Umbilical cord (tissue), 2 donors: ENCODE measurements at places on chromosomes 13 and 19.

DNA sequence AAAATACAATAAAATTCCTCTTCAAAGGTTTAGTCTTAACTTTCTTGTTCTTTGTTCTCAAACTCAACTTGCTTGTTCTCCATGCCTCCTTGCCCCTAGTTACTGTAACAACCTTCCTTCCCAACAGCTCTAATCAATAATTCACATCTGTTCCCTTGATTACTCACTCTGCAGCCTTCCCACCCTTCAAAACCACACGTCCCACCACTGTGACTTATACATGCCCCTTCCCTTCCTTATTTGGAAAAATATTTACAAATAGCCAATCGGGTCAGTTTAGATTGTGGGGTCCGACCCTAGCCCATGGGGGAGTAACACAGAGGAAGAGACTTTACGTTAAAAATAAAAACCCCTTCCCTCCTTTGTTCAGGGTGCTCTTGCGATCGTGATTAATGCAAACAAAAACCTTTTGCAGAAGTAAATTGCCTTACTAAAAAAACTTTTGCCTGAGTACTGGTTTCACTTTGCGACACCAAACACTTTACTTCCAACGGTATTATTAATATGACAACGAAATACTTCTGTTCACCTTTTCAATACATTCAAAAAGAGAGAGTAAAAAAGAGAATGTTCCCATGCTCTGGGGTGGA is 512 bp upstream of the ZNF93 start:
- DNase-seq, result peak; percentile 66

DNA sequence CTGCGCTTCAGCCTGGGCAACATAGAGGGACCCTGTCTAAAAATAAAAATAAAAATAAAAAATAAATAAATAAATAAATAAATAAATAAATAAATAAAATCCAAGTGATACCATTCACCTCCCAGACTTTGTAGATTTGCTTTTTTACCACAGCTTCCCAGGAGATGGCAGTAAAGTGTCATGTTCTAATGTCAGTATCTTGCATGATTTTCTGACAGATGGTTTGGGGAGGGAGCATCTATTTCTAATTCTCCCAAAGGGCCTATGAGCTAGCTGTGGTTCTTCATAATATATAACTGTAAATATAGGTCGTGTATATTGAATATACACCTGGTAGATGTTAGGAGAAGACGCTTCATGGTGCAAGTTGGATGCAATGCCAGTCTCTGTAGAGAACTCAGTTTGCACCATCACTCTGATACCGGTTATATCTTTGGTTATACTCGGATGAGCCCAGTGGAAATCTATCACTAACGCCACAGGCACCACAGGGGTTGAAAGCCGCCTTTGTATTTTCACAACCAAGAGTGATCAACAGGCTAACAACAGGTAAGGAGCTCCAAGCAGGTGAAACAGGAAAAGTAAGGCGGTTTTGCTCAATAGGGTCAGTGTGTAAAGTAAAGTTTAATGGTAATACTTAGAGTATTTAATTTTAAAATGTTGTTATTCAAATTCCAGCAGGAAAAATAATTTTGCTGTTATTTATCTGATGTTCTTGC is 13.9 kb downstream of the APLP1 start:
- DNase-seq, result peak; percentile 87

DNA sequence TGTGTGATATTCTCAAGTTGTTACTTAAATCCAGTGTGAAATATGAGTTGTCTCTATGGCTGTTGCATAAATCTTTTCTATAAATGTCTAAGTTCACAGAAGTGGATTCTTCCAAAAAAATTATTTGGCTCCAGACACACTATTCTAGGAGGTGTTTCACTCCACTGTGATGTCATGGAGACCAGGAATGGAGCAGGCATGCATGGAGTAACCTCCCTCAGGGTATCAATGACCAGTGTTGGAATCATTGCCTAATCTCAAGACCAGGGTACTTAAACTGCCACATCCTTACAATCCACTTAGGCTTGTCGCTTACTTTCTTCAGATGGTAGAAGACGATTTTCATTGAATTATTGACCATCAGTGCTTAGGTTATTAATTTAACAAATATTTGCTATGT is 55.4 kb downstream of the LRRC63 start:
- DNase-seq, result no peak

DNA sequence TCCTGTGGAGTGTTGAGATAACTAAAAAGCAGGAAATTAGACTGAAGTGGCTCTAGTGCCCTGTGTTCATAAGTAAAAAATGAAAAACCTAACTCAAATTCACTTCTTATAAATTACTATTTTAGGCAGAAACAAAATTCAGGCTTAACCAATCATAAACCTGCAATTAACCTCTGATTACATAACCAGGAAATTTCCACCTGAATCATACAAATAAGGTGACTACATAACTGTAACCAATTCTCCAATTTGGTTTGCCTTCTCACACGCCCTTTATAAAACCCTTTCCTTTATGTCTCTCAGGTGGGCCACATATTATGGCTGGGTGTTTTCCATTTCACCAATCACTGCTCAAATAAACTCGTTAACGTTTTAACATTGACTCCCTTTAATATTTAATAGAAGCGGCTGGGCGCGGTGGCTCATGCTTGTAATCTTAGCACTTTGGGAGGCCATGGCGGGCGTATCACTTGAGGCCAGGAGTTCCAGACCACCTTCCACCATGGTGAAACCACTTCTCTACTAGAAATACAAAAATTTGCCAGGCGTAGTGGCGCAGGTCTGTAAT is 22.9 kb upstream of the ZNF724 start:
- no peak for DNase-seq

GRCh38 chr13:112624602-112625430 is 36.9 kb upstream of the TUBGCP3 start:
- no peak for DNase-seq

GRCh38 chr19:10478903-10479384 is 24.2 kb downstream of the KEAP1 start:
- peak; percentile 92 for DNase-seq

DNA sequence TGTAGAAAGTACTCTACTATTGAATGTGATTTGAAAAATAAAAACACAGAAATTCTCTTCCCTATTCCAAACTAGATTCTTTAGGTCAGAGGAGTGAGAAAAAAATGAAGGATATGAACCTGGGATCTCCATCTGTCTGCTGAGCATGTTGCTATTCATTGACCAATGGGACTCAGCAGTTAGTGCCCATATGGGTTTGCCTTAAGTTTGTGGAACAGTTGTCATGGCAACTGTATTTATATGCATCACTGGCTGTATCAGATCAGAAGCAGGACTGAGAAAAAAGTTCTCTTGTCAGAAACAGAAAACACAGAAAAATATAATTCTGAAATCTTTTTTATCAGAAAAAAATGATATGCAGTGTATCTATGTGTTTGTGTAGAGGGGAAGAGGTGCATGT is 73.3 kb upstream of the ATXN8OS start:
- DNase-seq, result no peak

DNA sequence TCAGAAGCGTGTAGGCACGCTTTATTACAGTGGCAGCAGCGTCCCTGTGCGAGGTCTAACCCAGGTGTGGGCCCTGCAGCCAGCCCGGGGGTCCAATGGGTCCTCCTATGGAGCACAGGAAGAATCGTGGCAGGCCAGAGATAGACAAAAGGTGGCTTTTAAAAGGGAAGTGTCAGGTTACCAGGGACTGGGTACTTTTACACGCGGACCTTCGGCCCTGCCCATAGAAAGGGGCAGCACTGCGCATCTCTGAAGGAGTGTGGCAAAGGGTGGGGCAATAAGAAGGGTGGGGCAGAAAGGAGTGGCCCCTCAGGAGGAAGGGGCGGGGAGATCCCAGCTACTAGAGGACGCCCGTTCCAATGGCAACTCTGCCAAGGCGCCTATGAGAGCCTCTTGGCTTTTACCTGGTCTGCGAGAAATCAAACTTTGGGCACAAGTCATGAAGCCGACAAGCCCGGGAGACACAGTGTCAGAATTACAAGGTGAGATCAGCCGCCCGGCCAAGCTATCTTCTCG is 1419.8 kb downstream of the UQCRFS1 start:
- DNase-seq, result peak; percentile 85

DNA sequence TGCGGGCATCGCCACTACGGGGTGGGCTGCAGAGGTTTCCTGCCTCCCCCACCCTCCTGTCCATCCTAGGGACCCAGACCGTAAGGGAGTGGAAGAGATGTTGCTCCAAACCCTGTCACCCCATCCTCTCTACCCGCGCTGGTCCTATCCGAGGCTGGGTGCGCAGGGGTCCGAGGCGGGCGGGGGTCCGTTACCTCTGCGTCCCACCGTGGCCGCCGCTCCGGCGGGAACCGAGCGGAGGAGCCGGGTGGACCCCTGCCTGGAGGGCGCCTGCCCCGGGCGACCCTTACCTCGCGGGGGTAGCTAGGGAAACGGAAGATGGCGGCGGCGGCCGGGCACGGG is at the start of gene DGKH:
DGKH (plus strand) TSS at position 307 of the 342 bp plus-strand sequence. CDS start 126 bp downstream, outside the sequence.
- peak; percentile 13 for DNase-seq

DNA sequence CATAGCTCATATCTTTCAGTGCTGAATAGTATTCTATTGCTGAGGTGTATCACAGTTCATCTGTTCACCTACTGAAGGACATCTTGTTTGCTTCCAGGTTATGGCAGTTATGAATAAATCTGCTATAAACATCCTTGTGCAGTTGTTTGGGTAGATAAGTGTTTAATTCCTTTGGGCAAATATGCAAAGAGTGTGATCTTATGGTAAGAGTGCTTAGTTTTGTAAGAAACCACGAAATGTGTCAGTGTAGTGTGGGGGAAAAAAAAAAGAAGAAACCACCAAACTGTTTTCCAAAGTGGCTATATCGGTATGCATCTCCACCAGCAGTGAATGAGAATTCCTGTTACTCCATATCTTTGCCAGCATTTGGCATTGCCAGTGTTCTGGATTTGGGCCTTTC is 93.3 kb downstream of the PIBF1 start:
- DNase-seq, result no peak
